ENCODE measurements at places on chromosomes 2 and 18.

GRCh38 chr2:235779444-235779896, 285.6 kb downstream of the AGAP1 start:
- no peak for DNase-seq

DNA sequence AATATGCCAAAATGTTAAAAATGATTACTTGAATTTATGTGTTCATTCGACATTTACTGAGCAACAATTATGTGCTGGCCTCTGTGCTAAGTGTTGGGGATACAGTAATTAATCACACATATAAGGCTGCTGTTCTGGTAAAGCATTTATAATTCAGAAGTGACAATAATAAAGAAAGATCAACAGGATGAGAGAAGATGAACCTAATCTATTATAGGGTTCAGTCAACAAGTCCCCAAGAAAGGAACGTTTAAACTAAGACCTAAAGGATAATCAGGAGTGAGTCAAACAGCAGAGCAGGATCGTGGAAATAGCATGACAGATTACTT, 60.1 kb upstream of the COX7A2L start:
- no peak for DNase-seq

DNA sequence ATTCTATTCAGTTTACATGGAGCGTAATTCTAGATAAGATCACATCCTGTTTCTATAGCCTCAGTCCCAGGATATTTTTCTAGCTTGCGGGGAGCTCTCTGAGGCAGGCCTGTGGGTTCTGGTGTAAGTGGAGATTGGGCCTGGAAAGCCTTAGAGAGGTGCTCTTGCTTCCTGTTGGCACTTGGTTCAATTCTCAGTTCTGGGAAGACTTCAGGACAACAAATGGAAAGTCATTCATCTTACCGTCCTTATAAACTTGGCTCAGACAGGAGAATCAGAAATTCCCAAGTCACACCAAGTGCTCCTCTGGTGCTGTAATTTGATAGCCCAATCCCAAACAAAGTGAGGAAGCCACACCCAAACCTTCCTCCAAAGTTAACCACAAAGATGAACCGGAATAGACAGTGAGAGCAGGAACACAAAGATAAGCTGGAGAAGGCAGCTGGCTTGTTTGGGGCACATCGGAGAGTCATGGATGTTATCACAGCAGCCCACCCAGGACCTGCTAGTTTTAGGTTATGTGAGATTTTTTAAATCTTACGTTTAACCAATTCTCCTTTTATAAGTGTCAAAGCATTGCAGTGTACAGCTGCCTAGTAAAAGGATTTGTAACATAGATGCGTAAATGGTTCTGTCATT, 144.3 kb upstream of the MAP3K20 start:
- no peak for DNase-seq

GRCh38 chr18:24919181-24919797, 432.7 kb downstream of the ZNF521 start:
- no peak for DNase-seq

GRCh38 chr18:63131106-63131958, 188.2 kb downstream of the BCL2 start:
- no peak for DNase-seq

DNA sequence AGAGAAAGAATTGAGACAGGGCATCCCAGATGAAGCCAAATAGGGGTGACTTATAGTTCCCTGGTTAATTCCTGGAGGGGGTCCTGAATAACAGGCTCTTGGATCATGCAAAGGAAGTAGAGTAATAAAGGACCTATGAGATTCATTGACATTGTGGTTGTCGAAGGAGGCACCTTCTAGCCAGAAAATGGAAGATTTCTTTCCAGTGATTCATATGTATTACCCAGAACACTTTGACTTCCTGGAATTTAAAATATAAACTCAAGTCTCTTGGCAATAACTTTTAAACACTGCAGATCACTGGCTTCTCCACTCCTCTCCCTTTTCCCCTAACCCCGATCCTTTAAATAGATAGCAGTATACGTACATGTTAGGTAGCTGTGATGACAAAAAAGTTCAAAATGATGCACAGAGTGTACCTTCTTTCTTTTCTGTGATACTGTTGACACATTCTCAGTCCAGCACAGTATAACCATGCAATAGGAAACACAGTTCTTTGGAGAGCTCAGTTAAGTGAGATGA, 211.8 kb downstream of the LTBP1 start:
- no peak for DNase-seq

DNA sequence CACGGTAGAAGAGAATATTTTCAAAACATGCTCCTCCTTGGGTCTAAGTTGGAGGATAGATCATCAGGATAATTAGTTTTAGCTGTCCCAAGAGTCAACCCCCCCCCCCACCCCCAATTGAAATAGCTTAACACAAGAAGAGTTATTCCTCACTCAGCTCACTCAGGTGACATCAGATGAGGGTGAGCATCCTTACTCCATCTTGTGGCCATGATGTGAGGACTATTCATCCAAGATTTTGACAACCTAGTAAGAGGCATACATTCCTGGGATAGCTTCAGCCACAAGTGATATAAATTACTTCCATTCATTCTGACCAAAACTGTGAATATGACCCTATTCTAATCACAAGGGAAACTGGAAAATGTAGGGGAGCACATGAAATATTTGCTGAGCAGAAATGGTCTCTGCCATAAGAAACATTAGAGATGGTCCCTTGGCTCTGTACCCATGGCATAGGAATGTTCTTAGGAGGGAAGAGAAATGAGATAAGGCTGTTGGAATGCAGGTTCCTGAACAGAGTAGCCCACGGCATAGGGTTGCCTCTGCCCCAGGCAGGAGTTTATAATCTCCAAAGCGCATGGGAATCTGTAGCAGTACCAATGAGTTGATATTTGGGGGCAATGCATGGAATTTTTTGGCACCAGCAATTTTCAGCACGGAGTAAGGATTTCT, 257.2 kb downstream of the CYRIA start:
- no peak for DNase-seq
